ENCODE measurements at places on chromosomes 6 and 20.

- no peak for DNase-seq
Observed at GRCh38 chr6:19325335-19325789, 511.8 kb upstream of the ID4 start.

- no peak for DNase-seq
Observed at GRCh38 chr6:10854922-10855632, 16.7 kb upstream of the MAK start.

DNA sequence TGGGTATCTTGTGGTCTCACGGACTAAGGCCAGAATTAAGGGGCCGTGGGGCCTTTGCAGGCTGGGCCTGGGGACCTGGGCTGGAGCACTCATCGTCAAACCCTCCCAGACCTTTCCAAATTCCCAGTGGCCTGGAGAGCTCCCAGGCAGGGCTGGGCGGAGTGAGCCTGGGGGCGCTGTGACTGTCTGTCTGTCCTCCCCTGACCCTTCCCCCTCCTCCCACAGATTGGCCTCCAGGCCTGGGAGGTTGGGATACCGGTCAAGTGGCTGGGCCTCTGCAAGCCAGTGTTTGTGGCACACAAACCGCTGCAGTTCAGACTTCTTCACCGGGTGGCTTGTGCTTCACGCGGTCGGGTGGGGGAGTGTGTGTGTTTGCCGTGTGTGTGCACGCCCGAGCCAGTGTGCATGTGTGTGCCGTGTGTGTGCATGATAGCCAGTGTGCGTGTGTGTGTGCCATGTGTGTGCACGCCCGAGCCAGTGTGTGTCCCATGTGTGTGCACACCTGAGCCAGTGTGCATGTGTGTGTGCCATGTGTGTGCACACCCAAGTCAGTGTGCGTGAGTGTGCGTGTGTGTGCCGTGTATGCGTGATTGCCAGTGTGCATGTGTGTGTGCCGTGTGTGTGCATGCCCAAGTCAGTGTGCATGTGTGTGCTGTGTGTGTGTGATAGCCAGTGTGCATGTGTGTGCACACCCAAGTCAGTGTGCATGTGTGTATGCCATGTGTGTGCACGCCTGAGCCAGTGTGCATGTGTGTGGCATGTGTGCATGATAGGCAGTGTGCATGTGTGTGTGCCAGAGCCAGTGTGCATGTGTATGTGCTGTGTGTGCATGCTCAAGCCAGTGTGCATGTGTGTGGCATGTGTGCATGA, 6.3 kb downstream of the RBBP8NL start:
- DNase-seq: no peak

DNA sequence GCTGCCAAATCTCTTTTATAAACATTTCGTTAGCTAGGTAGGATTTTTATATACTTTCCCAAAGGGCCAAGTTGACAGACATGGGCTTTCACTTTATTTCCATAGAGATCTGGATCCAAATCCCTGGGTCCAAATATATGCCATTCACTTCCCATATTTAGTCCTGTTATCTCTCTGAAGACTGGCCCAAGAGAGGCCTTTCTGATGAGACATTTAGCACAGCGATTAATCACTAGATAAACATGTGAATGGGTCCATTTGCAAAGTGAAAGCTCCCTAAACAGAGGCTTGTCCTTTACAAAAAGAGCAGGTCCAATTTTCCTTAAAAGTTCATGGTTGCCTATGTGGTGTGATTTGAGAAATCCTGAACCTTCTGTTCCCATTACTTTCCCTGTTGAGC, 132.6 kb downstream of the TRMT11 start:
- no peak for DNase-seq

- no peak for DNase-seq
Observed at GRCh38 chr6:112931832-112932231, 584.7 kb downstream of the RFPL4B start.

GRCh38 chr20:19431906-19432305, 219.5 kb downstream of the SLC24A3 start:
- no peak for DNase-seq

DNA sequence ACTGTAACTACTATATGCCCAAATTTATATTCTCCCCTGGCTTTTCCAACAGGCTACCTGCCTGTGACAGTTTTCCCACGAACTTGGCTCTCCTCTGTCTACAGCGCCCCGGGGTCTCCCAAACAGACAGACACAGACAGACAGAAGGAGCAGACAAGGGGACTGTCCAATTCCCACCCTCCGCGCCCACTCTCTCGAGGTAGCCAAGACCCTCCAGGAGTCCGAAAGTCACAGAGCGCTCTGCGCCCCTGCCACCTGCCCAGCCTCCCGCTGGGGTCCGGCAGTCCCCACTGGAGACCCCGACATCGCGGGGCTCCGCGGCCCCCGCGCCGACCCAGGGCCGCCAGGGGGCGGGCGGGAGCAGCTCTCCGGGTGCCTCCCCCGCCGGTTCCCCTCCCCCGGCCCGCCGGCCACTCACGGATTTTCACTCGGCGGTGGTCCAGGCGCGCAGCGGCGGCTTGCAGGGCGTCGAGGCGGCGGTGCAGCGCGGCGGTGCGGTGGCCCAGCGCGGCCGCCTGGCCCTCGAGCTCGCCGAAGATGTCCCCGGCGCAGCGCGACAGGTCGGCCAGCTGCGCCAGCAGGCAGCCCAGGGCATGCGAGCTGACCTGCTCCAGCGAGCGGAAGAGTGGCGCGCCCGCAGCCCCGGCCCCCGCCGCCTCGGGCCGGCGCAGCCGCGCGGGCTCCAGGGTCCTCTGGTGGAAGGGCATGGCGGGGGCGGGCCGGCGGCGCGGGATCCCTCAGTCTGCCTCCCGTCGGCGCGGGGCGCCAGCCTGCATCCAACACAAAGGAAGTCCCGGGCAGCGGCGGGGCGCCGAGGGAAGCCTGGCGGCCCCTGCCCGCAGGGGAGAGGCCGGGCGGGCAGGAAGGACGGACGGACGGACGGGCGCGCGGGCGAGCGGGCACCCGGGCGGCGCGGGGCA, 81.3 kb upstream of the CCDC28A start:
- peak; percentile 39 for DNase-seq

DNA sequence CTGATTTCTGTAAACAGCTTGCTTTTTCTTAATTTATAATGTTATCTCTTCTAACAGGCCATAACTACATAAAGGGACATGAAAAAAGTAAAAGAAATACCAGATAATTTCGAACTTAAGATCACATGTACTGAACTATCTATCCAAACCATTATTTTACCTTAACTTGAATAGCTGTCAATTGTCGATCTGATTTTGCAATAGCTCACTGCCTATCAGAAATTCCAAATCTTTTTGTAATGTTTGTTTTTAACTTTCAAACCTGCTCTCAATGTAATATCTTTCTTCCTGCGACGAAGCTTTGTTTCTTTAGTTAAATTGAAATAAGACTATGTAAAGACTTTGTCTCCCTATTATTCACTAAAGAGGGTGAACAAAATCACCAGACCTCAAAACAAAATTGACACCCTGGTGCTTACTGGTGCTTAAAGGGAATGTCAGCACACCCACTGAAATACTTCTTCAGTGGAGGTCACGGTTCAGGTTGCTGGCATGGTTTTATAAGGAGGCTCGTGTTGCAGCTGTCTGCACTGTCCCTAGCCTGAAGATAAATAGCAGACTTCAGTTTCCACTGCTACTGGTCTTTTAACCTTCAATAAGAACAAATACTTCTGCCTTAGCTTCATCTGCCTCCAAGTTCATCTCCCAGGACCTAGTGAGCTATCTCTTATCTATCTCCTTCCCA, 117.5 kb upstream of the QKI start:
- no peak for DNase-seq

- DNase-seq: no peak
Observed at GRCh38 chr6:134049176-134049575, 3.2 kb downstream of the SLC2A12 start.

DNA sequence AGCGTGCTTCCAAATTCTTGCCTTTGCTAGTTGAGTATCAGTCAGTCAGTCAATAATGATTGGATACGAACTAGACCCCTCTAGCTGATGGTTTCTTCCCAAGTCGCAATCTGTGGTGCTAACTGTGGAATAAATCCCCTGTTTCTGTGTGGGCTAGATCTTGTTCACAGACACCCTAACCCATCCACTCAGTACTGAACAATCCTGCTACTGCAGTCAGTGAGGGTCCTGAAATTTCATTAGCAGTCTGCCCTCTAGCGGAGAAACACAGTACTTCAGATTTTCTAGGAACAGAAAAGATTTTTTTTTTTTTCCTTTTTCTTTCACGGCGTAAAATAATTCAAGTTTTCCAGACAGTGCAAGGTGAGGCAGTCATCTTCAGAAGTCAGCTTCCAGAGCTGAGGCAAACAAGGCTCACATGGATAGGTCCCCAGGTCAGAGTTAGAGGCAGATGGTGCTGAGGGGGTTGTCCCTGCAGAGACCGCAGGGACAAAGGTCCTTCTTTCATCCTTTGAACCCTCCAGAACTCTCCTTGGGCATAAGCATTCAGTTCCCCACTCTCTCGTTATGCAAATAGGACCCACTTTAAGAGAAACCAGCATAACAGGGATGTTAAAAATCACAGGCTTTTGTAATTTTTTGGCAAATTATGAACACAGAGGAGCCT, 119.6 kb downstream of the SCML4 start:
- DNase-seq: no peak

DNA sequence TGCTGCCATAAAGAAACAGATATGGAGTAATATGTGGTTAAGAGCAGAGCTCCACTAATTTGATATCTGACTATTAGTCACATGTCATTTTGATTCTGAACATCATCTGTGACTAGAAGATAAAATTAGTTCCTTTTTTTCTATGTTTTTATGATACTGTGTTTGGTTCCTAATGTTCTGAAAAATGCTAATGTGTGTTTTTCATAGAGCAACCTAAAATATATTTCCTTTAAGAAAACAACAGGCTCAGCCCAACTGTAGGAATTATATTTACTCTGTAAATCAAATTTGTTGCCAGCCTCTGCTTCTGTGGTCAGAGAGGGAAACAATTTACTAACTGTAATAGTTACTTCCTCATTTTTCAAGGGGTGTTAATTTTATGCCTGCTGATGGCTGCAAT, 33.3 kb upstream of the TXLNB start:
- no peak for DNase-seq
